ENCODE measurements at places on chromosomes 6 and 20.

- DNase-seq, result no peak
Measured at GRCh38 chr20:32680544-32681174, 6.9 kb upstream of the C20orf203 start.

DNA sequence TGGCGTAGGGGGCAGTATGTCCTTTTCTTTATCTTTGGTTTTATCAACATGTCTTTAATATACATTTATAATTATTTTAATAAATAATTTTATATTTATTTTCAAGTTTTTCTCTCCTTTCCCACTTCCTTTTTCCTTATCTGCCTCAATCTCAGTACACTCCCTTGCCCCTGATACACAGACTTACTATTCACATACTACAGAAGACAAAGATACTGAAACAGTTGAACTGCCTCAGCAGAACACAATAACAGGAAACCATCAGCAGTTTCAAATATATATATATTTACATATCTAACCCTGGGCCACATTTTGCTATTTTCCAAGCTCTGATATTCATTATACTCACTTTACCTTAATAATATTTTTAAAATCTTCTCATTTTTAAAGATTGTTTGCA lies 19.8 kb downstream of the IBTK start:
- no peak for DNase-seq

GRCh38 chr20:51382986-51383821 lies 159.3 kb downstream of the NFATC2 start:
- DNase-seq, result no peak

- DNase-seq, result no peak
Measured at GRCh38 chr6:131255434-131255833, 120.2 kb downstream of the AKAP7 start.

DNA sequence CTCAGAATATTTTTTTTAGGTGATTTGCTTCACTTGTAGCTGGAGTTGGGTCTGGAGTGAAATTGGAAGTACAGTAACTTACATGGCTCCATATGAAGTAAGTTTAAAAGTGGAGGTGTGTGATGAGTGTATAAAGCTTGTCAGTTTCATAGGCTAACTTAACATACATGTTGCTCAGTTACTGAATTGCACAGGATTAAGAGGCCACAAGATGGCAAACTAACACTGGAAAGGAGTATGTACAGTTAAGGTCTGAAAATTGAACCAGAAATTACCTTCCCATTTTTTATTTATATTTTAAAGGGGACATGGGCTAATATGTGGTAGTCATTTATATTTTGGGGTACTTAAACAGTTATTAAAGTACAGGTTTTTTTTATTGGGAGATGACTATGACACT lies 45.3 kb upstream of the SMIM8 start:
- no peak for DNase-seq

DNA sequence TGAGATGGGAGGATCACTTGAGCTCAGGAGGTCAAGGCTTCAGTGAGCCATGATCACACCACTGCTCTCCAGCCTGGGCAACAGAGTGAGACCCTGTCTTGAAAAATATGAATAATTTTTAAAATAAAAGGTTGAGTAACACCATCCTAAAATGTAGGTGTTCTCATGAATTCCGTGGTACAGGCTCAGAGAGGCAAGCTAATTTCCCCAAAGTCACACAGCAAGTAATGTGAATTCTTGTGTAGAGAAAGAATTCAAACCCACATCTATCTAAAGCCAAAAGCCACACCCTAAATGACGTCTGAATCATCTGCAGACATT lies 80.5 kb downstream of the ZNF217 start:
- no peak for DNase-seq
